ENCODE measurements at places on chromosomes 4 and X.
A peak's percentile ranks its signal among the peaks of the same experiment; 100 is the strongest.

GRCh38 chrX:44314808-44315207, 28.7 kb downstream of the EFHC2 start:
- no peak for DNase-seq

GRCh38 chr4:81562093-81562492, 90.4 kb upstream of the RASGEF1B start:
- DNase-seq, result no peak

- no peak for DNase-seq
These were observed 72.1 kb upstream of the ETNPPL start for GRCh38 chr4:108834835-108835384.

DNA sequence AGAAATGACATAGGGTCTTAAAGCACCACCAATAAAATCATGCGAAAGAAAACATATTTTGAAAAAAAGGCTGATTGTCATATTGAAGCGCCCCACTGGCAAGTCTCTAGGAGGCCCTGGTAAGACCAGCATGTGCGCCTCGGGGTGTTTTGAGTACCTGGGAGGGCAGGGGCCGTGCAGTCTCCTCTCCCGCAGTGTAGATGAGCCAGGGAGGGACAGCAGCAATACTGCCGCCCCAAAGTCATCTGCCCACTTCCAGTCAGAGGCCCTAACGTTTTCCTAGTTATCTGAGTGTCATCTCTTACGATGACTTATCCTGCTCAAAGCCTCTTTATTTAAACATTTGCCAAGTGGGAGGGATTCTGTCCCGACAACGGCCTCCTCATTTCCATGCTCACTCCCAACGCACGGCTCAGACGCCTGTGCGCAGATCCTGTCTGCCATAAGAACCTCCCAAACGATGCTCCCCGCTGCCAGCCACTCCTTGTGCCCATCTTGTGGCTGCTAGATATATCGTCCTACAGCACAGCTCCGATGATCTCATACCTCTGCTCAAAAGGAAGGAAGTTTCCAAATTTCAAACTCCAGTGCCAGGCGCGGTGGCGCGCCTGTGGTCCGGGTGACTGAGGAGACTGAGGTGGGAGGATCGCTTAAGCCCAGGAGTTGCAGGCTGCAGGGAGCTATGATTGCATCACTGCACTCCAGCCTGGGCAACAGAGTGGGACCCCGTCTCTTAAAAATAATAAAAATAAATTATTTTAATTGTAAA, 17.2 kb upstream of the SCRG1 start:
- DNase-seq, result no peak

- peak; percentile 60 for DNase-seq
These were observed 91.3 kb upstream of the WDR44 start for GRCh38 chrX:118254611-118255010.

DNA sequence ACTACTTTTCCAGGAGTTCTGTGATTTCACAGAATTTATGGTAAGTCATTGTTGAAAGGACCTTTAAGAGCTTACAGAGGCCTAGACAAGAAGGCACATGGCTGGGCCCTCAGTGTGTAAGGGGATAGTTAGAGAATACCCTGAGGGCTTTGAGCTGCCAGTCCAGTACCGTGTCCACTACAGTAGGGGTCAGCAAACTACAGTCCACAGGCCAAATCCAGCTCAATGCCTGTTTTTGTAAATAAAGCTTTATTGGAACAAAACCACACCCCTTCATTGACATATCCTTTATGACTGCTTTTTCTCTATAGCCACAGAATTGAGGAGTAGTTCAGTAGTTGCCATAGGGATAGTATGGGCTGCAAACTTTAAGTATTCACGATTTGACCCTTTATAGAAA, 176.2 kb downstream of the MID1 start:
- DNase-seq, result no peak

Data from body of pancreas (tissue), 4 donors.